ENCODE measurements at places on chromosomes 1 and 21. TPM values are rescaled to one million over a fixed set of nuclear protein-coding genes. Genes with fewer than 3 reads are reported as not detected.

Gene DNASE2B
- total RNA-seq, result 0.18 TPM

Gene VSIG8
- total RNA-seq, result not detected

Gene PTCH2
- under 0.01 TPM for total RNA-seq

Gene KIRREL1
- 65.7 TPM for total RNA-seq

Gene C1orf185
- total RNA-seq, result not detected

Gene GUCA2B
- total RNA-seq, result not detected

Gene INKA2
- 0.58 TPM for total RNA-seq

Gene LRRN2
- total RNA-seq, result not detected

Gene C1orf116
- not detected for total RNA-seq

Gene DIO1
- total RNA-seq, result not detected

Gene VANGL2
- total RNA-seq, result not detected

Gene HCN3
- total RNA-seq, result under 0.01 TPM

Gene ERICH3
- total RNA-seq, result not detected

Gene HSPB7
- total RNA-seq, result 0.58 TPM

Gene TTC39A
- under 0.01 TPM for total RNA-seq

Gene TRNP1
- total RNA-seq, result 188 TPM

Gene LCA5L
- total RNA-seq, result 2.3 TPM

Gene PDC
- total RNA-seq, result not detected

Gene IFNAR1
- total RNA-seq, result 11.2 TPM

Data from myometrial cell (primary cell).